ENCODE measurements at places on chromosomes 12 and 14.

GRCh38 chr12:11130382-11130781 is 4.1 kb downstream of the TAS2R30 start:
- DNase-seq = no peak

DNA sequence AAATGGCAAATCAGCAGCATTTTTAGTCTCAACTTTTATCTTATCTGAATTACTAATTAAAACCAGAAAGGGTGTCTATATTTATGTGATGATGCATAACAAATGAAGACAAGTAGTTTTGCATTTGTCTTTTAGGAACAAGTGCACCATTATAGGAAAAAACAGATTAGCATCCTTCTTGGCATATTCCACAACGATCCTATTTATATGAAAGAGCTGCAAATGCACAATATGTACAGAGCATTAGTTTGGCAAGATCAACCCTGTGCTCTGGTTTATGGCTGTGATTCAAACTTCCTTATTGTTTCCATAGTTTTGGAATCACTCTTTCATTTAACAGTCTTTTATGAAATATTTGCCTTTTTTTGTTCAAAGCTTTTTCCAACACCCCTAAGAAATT is 486.8 kb downstream of the KCNH5 start:
- DNase-seq = no peak

- DNase-seq = no peak
Measured at GRCh38 chr12:31234955-31235867, 90.7 kb downstream of the SINHCAF start.

DNA sequence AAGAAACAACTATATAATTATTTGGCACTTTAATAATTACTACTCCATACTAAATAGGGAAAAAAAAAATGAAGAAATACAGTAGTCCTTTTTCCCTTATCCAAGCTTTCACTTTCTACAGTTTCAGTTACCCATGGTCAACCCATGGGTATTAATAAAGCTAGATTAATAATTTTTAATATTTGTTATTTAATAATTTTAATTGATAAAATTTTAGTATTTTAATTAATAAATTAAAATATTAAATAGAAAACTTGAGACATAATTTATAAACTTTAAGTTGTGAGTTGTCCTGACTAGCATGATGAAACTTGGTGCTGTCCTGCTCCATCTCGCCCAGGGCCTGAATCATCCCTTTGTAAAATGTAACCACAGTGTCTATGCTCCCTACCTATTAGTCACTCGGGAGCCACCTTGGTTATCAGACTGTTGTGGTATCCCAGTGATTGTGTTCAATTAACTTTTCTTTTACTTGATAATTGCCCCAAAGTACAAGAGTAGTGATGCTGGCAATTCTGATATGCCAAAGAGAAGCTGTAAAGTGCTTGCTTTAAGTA is 71.8 kb downstream of the PAWR start:
- no peak for DNase-seq

GRCh38 chr12:48956279-48957140 is 777 bp downstream of the ARF3 start:
- no peak for DNase-seq

DNA sequence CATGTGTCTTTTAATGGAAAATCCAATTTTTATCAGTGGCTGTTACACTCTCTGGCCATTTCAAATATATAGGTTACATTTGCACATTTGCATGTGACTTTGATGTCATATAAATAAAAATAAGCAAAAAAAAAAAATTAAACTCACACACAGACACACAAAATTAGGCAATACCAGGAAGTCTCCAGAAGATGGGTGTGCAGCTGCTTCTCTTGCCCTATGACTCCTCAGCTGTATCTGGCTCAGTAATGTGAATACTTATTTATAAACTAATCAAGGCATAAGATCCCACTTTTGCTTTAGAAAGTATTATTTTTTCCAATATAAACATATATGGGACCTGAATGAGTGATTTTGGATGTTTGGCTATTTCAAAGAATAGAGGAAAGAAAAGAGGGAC is 461.1 kb downstream of the LRIG3 start:
- no peak for DNase-seq

GRCh38 chr12:25245491-25245890 is 5.2 kb downstream of the KRAS start:
- no peak for DNase-seq

- no peak for DNase-seq
Measured at GRCh38 chr14:54686219-54686870, 119.4 kb downstream of the SAMD4A start.

All from activated gamma-delta T cell treated with anti-CD3 and anti-CD28 coated beads, Interleukin-2, amount 50 U/mL, for 16 hours (primary cell).